Stimulated activated CD4-positive, alpha-beta T cell treated with anti-CD3 and anti-CD28 coated beads, Interleukin-1b, Interleukin-23, amount 100 ng/mL, for 1 hour (primary cell): ENCODE measurements at places on chromosomes 3 and 15.

DNA sequence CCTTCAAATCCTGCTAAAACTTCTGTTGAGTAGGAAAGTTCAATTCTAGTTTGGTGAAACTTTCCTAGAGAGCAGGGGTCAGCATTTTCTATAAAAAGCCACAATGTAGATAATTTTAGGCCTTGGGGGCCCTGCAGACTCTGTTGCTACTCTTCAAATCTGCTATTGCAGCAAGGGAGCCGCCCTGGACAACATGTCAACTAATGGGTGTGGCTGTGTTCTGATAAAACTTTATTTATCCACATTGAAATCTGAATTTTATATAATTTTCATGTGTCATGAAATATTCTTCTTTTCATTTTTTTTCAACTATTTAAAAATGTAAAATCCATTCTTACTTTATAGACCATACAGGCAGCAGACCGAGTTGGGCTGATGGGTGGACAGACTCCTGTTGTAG is 67.4 kb upstream of the SAMMSON start:
- no peak for DNase-seq

- DNase-seq = no peak
Measured at GRCh38 chr3:197174927-197175326, 123.5 kb downstream of the DLG1 start.

DNA sequence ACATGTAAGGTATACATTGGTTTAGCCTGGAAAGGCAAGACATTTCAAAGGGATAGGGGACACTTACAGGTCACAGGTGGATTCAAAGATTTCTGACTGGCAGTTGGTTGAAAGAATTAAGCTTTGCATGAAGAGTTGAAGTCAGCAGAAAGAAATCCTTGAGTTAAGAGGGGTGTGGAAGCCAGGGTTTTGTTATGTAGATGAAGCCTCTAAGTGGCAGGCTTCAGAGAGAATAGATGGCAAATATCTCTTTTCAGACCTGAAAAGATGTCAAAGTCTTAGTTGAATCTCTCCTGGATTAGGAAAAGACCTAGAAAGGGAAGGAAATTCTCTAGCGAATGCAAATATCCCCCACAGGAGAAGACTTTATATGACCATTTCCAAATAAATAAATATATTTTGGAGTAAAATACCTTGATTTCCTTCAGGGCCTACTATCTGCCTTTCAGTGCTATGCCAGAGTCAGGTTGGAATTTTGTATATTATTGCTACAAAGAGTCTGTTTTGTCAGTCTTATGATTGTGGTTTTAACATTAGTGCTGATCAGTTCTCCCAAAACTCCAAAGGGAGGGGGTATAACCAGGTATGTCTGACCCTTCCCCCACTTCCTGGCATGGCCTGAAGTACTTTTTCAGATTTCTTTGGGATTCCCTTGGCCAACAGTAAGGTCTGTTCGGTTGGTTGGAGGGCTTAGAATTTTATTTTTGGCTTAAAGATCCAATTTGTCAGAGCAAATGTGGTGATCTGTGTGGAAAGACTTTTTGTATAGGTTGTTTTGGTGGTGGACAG is 286.4 kb downstream of the LRTM1 start:
- DNase-seq = no peak

- DNase-seq = peak; percentile 23
Measured at GRCh38 chr15:64067564-64068030, 21.3 kb upstream of the DAPK2 start.

DNA sequence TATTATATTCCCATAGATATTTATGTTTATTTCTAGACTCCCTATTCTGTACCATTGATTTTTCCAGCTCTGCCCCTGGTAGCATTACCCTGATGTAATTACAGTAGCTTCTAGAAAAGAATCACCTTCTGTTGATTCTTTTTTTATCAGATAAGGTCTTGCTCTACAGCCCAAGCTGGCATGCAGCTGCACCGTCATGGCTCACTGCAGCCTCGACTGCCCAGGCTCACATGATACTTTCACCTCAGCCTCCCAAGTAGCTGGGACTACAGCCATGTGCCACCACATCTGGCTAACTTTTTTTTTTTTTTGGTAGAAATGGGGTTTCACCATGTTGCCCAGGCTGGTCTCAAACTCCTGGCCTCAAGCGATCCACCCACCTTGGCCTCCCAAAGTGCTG is 41.8 kb downstream of the SLC24A1 start:
- DNase-seq = no peak

GRCh38 chr15:26873846-26874245 is 7.0 kb downstream of the GABRA5 start:
- DNase-seq = no peak

- no peak for DNase-seq
Measured at GRCh38 chr15:85947936-85948335, 131.7 kb upstream of the AGBL1 start.

DNA sequence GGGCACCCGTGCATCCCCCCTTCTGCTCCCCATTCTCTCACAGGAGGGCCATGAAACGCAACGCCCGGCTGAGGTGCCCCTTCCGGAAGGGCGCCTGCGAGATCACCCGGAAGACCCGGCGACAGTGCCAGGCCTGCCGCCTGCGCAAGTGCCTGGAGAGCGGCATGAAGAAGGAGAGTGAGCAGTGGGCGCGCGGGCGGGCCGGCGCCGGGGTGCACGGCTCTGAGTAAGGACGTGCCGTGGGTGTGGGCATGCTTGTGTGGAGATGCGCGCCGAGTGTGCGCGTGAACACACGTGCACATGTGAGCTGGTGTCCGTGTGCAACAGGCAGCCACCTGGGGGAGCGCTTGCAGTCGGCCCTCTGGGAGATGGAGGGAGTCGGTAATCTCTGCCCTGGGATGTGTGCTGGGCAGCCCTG is 28.1 kb downstream of the NR1I2 start:
- DNase-seq = no peak

- no peak for DNase-seq
Measured at GRCh38 chr3:39524107-39524506, 56.6 kb downstream of the MOBP start.

- no peak for DNase-seq
Measured at GRCh38 chr15:41104234-41104633, 11.8 kb downstream of the INO80 start.

DNA sequence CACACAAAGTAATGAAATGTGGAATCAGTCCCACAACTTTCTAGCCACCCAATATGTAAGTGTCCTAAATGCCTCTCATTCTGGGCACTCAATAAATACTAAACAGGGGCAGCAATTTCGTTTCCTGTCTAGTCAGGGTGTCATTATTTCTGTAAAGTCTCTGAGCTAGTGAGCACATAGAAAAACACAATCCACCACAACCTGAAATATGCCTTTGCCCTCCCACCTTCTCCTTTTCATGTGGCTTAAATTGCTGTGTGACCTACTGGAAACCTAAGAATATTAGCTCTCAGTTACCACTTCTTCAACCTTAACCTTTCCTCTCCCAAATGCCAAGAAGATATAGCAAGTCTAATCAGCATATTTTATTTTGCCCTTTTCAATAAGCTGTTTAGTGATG is 456.3 kb upstream of the KCNMB2 start:
- DNase-seq = no peak

GRCh38 chr3:196135693-196136639 is 54.1 kb upstream of the TFRC start:
- no peak for DNase-seq

DNA sequence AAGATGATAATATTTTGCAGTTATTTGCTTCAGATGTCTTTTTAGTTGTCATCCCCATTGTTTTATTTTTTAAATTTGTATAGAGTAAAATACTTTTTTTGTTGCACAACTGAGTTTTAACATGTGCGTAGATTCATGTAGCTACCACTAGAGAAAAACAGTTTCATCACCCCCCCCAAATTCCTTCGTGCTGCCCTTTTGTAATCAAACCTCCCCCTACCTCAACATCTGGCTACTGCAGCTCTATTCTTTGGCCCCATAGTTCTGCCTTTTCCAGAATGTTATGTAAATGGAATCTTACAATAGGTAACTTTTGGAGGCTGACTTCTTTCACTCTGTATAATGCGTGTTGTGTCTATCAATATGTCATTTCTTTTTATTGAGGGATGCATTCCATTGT is 232.0 kb upstream of the RASGRP1 start:
- no peak for DNase-seq

GRCh38 chr15:44314512-44314911 is 26.0 kb downstream of the GOLM2 start:
- DNase-seq = no peak

DNA sequence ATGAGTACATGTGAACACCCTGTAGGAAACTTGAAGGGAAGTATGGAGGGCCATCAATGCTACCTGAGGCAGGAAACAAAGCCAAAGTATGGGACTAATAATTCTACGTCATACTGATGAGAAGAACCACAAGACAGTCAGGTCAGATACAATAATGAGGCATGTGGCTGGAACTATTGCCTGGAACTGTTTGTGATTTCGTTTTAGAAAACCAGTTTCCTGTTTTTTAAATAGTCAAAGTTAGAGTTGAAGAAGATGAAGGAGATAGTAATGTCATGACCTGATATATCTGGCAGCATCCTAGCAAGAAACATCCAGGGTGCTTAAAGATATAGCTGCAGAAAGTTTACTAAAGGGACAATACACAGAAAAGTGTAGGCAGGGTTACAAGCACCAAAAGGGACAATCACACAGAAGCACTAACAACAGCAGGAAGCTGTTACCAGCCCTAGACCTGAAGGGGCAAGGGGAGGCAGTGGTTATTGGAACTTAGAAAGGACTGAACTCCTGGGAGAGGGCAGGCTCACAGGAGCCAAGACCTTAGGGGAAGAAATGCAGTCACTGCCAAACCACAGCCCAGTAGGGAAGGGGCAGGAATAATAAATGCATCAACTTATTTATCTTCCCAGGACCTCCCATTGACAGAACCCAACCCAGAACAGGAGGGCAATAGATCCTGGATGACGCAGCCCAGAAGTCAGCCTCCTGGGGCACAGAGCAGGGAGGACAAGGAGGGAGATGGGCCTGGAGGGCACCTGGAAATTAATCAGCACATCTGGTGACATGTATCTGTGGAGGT is 302.1 kb upstream of the STT3B start:
- DNase-seq = no peak

DNA sequence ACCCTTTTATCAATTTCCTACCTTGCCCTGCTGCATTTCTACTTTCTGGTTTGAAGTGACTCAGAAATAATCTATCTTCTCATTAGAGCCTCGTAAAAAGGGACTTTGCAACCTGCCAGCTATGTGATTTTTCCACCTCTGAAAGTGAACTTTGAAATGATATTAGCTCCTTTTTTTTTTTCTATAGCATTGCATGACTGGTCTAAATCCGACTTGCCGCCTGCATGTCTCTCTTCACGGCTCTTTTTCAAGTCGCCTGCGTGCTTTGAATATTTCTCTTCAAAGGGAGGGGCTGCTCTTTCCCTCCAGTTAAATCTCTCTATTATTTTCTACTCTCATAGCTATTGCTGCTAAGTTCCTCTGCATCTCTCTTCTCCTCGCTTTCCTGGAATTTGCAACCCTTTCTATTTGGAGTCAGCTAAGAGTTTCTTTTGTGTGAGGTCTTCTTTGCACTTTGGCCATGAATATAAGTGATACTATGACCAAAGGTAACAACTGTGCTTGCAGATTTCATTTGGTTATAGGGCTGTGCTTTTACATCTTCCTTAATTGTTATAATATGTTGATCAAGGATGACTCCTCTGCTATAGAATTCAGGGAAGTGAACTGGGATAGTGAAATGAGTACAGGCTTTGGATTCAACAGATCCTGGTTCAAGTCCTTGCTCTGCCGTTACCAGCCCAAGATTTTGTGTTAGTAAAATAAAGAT is 541.1 kb downstream of the AGBL1 start:
- DNase-seq = no peak

GRCh38 chr3:27031476-27031875 is 337.7 kb downstream of the NEK10 start:
- no peak for DNase-seq

DNA sequence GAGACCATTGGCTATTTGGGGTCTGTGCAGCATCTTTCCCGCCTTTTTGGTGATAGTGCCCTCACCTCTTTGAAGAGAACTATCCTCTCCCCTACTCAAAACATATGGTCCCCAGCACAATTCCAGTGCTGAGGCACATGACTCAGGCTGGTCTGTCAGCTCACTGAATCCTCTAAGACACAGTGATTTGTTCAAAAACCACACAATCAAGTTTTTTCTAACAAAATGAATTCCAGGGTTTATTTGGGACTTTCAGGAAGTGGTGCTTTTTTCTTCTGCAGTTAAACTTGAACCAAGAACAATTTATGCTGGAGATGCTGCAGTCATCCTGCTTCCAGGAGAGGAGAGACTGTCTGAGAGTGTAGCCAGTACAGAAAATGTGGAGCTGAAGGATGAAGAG is 142.5 kb upstream of the LMCD1 start:
- DNase-seq = no peak

DNA sequence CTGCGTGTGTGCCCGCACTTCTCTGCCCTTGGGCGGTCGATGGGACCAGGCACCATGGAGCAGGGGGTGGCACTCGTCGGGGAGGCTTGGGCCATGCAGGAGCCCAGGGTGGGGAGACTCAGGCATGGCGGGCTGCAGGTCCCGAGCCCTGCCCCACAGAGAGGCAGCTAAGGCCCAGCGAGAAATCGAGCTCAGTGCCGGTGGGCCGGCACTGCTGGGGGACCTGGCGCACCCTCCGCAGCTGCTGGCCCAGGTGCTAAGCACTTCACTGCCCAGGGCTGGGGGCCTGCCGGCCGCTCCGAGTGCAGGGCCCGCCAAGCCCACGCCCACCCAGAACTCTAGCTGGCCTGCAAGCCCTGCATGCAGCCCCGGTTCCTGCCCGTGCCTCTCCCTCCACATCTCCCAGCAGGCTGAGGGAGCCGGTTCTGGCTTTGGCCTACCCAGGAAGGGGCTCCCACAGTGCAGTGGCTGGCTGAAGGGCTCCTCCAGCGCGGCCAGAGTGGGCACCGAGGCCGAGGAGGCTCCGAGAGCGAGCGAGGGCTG is 553 bp upstream of the RTP4 start:
- DNase-seq = no peak

DNA sequence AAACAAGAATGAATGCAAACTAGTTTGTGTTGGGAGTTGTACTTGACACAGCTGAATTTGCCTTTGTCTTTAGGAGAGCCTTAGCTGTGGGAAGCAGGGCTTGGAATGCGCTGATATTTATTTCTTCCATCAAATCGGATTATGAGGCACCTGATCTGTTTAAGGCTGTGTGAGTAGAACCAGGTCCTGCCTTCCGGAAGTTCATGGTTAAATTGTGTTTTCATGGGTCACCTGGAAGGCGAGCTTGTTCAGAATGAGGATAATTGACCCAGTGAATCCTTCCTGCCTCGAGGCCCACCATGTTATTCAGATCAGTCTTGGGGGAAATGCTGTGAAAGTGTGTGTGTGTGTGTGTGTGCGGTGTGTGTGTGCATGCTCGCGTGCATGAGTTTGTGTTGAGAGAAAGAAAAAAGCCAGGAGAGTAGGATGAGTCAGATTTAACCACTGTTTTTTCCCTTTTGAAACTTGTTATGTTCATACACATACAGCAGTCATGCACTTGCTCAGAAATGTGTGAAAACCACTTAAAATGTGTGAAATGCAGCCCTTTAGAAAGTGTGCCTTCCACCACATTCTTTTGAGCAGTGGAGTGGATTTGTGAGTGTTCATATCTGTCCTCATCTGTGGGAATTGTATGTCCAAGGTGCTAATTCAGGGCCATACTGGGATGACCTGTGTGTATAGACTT is 36.7 kb downstream of the SMAD3 start:
- DNase-seq = no peak

- DNase-seq = no peak
Measured at GRCh38 chr3:122621112-122621511, 43.7 kb downstream of the PARP15 start.
